ENCODE measurements at places on chromosomes 2 and 18.

- no peak for DNase-seq
Measured at GRCh38 chr18:74356959-74357358, 41.3 kb downstream of the C18orf63 start.

DNA sequence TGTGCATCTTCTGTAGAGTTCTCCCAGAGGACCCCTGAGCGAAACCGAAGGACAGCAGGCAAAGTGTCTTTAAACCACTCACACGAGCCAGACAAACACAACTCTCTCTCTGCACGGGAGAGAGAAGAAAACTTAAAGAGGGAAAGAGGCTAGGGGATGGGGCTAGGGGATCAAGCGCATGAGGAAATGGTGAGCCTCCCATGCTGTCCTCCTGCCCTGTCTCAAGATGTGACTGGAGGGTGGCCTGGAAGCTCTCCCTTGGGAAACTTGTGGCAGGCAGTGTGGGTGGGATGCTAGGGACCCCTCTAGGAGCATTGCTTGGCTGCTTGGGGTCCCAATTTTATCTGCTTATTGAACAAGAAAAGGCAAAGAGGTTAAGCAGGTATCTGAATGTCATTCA, 44.5 kb downstream of the CYP26B1 start:
- DNase-seq, result no peak

DNA sequence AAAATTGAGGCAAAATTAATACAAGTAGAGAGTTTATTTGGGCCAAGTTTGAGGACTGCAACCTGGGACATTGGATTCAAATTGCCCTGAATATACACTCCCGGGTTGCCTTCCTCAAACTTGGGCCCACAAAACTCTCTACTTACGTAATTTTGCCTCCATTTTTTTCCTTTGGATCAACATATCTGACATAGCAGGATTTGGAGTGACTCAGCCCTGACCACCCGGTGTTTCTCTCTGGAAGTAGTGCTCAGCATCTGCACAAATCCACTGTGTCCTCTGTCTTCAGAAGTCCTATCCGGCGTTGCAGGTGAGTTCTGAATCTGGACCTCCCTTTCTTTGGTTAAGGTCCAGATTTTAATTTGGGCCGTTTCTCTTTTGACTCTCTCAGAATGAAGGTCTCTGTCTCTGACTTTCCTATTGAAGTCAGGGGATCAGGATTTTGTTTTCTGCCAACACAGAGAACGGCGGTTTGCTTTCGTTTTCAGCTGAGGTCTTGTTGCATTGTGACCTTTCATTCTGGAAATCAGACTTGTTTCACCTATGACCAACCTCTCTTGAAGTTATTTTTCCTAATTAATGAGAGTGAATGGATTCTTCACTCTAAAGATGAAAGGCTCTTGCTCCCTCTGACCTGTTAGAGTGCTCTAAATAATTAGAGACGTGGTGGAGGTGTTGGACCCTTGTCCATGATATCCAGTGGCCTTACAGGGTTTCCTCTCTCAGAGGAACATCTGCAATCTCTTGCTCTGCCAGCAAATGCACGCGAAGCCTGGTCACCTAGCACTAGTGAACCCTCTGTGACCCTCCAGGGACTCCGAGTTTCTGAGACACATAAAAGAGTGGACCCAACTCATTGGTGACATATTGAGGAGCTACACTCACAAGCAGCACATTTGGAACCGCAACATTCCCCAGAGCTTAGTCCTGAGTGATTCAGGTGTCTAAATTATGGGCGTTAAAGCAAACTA, 13.6 kb downstream of the TCF23 start:
- DNase-seq, result no peak

DNA sequence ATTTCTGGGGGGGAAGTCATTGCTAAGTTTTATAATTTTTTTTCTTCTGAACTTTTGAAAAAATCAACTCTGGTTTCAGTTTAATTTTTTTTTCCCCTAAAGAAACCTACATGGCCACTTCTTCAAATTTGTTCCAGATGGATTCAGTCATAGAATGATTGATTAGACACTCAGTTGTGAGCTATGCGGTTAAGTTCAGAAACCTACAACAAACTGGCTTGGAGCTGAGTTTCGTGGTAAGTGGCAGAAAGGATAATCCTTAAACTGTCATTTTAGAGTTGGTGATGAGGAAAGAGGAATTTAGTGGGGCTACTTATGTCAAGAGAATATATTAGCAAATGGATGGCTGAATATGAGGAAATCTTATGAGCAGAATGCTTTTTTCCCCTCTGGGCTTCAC, 23.7 kb downstream of the EFEMP1 start:
- no peak for DNase-seq

DNA sequence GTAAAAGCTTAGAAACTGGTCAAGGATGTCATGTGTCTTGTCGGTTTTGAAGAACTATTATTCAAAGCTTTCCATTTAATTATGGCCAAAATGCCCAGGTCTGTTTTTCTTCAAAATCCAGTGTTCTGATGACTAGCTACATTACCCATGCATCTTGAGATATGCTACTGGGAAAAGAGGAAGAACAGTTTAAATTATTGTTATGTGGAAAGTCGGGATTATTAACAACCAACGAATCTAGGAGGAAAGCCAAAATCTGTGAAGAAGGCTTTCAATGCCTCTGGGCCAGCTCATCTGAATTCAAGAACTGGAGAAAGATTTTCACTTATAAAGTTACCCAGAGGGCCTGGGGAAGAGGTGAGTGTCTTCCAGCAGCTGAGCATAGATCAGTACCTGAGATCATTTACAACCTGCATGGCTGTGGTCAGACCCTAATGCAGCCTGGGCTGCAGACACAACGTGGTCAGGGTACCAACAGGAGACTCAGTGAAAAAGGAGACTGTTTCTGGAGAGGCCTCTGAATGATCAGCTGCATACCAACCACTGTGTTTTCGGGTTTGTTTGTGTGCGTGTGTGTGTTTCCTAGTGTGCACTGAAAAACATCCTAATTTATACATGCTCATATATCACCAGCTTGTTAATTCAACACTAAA, 308.5 kb downstream of the NRXN1 start:
- no peak for DNase-seq
